Activated CD4-positive, alpha-beta T cell treated with anti-CD3 and anti-CD28 coated beads, Interleukin-10, Interleukin-2, amounts not matched to agents 100 ng/mL and 50 ng/mL, durations not matched to agents 16 hours and 8 hours (primary cell): ENCODE measurements at places on chromosomes 11 and 22.

GRCh38 chr11:106063009-106063408 lies 14.1 kb downstream of the KBTBD3 start:
- peak; percentile 45 for DNase-seq

GRCh38 chr11:70761094-70761907 lies 363.0 kb downstream of the CTTN start:
- DNase-seq = no peak

GRCh38 chr11:965206-965775 lies 39.6 kb downstream of the AP2A2 start:
- no peak for DNase-seq

GRCh38 chr11:78731027-78731426 lies 156.4 kb upstream of the NARS2 start:
- no peak for DNase-seq

DNA sequence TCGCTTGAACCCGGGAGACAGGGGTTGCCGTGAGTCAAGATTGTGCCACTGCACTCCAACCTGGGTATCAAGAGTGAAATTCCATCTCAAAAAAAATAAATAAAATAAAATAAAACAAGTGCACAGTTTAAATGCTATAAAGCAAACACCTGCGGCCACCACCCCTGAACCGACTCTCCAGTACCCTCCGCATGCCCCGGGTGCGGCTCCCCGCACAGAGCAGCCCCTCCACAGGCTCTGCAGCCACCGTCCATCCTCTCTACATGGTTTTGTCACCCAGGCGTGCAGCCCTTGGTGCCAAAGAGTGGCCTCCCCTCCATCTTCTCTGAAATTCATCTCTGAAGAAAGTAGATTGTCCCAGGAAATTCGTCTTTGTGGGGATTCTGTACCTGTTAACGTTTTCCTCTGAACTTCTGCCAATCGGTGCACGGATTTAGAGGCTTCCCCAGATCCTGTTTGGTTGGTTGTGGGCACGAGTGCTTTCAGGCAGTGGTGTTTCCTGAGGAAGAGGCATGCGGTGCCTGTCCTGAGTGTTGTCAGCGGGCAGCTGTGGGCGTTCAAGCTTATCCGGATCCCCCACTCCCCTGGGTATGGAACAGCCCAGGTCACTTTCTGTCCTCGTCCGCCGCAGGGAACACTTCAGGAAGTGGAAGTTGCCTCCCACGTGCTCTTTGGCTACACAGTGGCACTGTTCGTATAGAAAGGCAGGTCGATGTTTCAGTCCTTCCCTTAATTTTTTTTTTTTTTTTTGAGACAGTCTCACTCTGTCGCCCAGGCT lies 4.1 kb downstream of the MIOX start:
- no peak for DNase-seq

DNA sequence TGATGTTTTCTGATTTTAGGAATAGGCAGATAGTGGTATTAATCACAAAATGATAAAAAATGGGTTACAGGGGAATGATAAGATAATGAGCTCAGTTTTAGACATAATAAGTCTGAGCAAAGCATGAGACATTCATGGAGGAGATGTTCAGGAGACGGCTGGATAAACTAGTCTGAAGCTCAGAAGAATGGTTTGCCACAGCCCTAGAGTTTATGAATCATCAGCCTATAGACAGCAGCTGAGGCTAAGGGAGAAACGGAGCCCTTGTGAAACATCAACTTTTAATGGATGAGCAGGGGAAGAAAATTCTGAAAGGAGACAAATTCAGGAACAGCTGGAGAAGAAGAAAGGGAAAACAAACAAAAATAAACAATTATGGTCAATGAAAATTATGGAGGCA lies 87.2 kb downstream of the RELT start:
- no peak for DNase-seq

DNA sequence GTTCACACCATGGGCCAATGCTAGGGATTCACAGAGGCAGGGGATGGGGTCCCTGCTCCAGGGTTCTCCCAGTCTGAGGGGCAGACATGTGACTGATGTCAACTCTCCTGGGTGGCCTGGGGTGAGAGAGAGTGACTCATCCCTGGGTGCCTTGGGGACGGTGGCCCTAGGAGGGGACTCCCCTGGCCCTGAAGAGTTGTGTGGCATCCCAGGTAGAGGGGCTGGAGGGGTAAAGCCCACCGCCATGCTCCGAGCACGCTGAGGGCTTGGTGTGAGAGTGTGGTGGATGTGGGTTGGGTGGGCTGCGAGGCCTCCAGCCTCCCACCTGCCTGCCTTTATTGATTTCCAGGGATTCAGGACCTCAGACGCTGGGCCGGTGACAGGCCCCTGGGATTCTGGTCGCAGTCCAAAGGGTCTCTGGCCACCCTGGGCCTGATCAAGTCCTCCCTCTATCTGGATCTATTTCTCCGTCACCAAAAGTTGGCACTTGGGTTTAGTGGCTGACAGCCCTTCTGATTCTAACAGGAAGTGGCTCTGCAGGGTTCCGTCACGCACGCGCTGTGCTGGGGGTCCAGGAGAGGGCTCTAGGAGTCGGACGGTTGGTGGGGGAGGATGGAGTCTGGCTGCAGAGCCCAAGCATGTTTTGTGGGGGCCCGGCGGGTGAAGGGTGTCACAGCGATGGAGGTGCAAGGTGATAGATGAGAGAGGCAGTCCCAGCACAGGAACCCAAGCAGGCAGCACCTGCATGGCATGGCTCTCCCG lies 27.3 kb upstream of the WNT7B start:
- no peak for DNase-seq

- peak; percentile 29 for DNase-seq
These were observed 23.0 kb downstream of the C22orf23 start for GRCh38 chr22:37930270-37930951.

DNA sequence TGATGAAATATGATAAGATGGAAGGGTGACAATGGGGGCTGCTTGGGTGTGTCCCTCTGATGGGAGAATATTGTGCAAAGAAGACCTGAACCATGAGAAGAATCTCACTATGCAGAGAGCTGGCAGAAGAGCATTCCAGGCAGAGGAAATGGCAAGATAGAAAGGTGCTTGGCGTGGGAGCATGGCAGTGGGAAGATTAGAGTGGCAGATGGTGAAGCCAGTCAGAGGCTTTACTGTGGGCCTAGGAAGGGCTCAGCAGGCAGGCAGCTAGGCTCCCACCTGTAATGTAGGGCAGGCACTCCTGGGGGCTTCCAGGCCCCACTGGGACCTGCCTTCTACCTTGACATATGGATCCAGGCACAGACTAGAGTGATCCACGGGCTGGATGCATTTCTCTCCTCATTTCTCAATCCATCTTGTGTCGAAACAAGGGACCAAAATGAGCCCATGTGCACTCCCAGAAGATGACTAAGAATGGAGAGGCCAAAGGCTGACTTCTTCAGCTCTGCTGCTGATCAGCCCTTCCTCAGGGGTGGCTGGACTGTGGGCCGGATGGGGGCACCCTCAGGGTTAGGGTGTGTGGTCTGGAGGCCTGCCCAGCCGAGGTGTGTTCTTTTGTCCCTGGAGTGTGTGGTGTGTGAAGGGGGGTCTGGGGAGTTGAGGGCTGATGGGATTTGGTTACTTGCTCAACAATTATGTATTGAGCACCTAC lies 88.3 kb downstream of the TSPAN18 start:
- DNase-seq = no peak

GRCh38 chr11:86043765-86044503 lies 24.9 kb downstream of the PICALM start:
- DNase-seq = peak; percentile 25

DNA sequence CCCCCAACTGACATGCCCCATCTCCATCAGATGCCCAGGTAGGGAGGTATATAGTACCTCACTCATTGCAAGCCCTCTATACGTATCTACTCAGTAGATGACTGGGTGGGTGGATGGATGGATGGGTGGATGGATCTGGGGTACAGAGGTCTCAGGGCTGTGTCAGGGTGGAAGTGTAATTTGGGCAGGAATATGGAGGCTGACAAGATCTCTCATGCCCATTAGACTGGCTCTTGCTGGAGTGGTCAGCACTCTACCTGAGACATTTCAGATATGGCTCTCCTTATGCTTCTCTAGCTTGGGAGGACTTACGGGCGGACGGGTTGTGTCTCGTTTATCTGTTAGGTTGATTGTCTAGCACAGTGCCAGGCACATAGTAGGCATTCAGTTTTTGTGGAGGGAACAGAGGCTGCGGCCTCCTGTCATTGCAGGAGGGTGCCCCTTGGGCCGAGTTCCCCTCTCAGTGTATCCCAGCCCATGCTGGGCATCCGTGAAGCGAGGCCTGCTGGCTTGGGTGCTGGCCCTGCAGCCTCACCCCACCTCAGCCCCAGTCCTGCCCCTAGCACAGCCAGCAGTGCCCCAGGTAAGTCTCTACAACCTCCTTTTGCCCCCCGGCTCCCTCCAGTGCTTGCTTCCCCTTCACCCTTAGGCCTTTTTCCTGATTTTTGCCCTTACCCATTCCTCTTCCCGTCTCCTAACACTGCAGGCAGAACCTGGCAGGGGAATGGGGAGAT lies 13.7 kb downstream of the ROBO3 start:
- no peak for DNase-seq

DNA sequence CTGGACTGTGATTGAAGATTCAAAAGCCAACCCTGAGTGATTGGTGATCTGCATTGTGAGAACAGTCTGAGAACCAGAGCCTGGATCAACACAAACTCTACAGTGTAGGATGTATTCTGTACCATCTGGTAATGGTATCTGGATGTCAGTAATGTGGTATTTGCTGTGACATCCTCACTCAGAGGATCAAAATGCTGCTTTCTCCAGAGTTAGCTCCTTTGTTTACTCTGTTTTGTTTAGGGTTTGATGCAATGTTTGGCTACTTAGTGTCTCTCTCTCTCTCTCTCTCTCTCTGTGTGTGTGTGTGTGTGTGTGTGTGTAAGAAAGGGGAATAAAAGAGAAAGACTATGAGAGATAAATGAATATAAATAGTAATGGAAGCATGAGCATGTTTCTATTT lies 24.3 kb downstream of the CASP4 start:
- no peak for DNase-seq

DNA sequence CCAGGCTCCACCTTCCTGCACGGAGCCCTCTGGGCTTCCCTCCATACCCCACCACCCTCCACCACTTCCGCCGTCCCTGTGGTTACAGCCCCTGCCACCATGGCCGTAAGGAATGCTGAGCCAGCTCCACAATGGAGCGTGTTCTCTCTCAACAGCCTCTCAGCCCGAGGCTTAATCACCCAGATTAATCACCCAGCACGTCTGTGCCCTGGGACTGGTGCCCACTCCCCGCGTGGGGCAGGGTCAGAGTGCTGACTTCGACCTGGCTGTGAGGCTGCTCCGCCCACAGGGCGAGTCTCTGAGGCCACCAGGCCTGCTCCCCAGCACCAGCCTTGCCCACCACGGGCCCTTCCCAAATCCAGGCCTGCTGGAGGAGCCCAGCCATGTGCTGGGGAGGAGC lies 4.0 kb upstream of the TH start:
- no peak for DNase-seq

DNA sequence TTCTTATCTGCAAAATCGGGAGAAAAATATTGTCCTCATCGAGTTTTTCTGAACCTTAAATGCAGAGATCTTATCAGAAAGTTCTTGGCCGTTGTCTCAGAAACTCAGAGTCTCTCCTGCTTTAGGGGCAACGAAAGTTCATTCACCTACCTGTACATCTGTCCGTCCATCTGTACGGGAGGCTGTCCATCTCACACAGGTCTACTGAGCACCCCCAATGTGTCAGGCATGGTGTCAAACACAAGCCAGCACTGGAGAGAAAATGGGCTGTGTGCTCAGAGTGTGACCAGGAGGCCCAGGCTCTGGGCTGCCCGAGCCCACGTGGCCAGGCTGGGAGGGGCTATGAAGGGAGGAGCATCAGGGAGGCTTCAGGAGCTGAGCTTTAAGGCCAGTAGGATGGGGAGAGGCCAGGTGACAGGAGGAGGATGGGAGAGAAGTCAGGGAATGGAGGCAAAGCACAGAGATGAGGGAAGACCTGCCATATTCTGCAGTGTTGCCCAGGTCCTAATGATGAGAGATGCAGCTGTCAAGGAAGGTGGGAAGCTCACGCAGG lies 62.4 kb upstream of the MYEOV start:
- no peak for DNase-seq

GRCh38 chr11:102615077-102615893 lies 9.8 kb downstream of the MMP20 start:
- no peak for DNase-seq

DNA sequence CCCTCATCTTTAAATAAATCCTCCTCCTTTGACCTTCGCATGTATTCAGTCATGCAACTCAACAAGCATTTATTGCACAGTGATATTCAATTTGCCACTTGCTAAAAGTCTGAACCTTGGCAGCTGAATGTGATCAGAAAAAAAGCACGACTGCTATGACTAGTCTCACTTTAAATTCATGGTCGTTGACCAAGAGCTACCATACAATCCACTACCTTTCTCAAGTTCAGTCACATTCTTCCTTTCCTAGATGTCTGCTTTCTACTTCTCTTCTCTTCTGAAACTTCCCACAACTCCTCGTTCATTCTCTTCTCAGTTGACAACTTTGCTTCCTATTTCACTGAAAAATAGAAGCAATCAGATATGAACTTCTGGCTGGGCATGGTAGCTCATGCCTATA lies 2.0 kb upstream of the SAA1 start:
- peak; percentile 50 for DNase-seq
